ENCODE measurements at places on chromosomes 6 and 20. TPM values are rescaled to one million over a fixed set of nuclear protein-coding genes. Genes with fewer than 3 reads are reported as not detected.

SIRPB1 gene
- 6.2 TPM for total RNA-seq

PAX1 gene
- total RNA-seq, result not detected

RIPPLY2 gene
- total RNA-seq, result not detected

ISM1 gene
- 0.33 TPM for total RNA-seq

PHF1 gene
- 22.3 TPM for total RNA-seq

LHFPL5 gene
- total RNA-seq, result 0.13 TPM

TFAP2C gene
- 1.5 TPM for total RNA-seq

TRAPPC3L gene
- not detected for total RNA-seq

EEF1A1 gene
- 9,372 TPM for total RNA-seq
